ENCODE measurements at places on chromosomes 6 and 20. TPM values are rescaled to one million over a fixed set of nuclear protein-coding genes. Genes with fewer than 3 reads are reported as not detected.

GRCh38 chr20:22574545-22575086 lies 9.8 kb downstream of the FOXA2 start:
- peaks cover 95% of the 10 kb centered on the region for H3K27me3 ChIP-seq
- H3K27ac ChIP-seq, result no peak overlapping the region
- no peak overlapping the region for H3K4me3 ChIP-seq
- H3K4me1 ChIP-seq, result peaks cover 14% of the 10 kb centered on the region
- H3K36me3 ChIP-seq, result no peaks in the 10 kb centered on the region

DNA sequence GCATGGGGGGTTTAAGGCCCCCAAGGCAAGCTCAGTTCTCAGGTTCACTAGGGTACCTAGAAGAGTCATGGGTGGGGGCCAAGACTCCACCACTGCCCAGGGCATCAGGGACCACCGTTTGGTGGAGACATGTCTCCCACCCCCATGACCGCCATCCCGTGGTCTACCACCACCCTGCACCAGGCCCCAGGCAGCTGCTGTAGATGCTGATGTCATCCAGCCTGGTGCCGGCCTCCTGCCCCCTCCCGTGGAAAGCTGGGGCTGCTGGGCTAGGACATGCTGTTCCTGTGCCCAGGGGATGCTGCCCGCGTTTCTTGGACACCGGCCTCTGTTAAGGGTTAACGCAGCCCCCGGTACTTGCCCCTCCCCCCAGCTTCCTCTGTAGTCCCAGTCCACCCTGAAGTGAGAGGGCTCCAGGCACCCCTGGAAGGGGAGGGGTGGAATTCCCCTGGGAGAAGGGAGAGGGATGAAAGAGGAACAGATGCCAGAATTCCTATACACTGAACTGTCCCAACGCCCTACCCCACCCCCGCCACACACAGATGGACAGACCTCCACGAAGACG lies 587 bp downstream of the IP6K3 start:
- H3K27me3 ChIP-seq, result no peaks in the 10 kb centered on the region
- no peak overlapping the region for H3K4me3 ChIP-seq
- DNase-seq, result no peak
- H3K4me1 ChIP-seq, result peaks cover 39% of the 10 kb centered on the region
- no peaks in the 10 kb centered on the region for H3K36me3 ChIP-seq
- H3K27ac ChIP-seq, result no peak overlapping the region

Gene RAET1L
- total RNA-seq, result not detected

Gene SLPI
- total RNA-seq, result 15.5 TPM

Gene CD93
- total RNA-seq, result 54.5 TPM

Measured in spinal cord (tissue), 10 donors.